ENCODE measurements at places on chromosomes 12 and 14.

- no peak for DNase-seq
Measured at GRCh38 chr12:2976581-2976996, 17.4 kb downstream of the TEAD4 start.

DNA sequence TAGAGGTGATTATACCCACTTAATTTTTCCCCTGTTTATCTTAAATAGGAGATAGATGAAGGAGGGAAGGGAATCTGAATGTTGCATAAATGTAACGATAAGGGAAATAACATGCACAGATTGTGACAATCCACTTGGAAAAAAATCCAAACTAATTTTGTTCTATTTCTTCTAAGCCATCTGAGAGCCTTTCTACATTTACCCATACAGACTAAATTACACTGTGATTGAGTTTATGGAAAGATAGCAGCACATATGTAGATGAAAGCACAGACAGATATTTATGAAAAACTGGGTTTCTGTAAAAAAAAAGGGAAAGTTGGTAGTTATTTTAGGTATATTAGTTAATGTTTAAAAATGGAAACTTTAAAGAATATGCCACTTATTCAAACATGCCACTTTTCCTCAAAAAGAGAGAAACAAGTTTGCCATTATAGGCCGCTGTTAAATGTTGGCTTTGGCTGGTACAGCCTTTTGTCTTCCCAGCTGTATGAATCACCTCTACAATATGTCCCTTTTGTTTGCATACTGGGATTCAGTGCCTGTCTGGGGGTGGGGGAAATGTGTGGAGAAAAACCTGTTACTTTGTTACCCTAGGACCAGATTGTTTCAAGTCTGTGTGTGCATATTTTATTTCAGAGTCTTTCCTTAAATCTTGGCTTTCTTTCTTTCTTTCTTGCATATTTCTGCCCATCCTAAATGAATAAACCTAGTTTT, 470.2 kb upstream of the LMO3 start:
- DNase-seq: no peak

DNA sequence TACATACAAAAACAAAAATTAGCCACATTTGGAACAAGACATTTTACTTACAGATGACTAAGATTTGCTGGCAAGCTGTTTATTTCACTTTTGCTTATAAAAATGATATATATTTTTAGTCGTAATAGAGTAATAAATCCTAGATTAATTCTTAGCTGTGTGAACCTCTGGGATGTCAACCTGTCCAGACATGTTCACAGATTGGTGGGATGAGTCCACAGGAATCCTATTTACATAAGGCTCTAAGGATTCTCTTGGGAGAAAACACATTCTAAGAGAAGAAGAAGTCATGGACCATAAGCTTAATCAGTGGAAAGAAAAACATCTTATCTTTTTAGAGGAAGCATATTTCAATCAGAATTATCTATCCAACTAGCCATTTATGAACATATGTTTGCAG, 797.4 kb downstream of the C12orf50 start:
- DNase-seq: no peak

- DNase-seq: no peak
Measured at GRCh38 chr14:91893007-91893406, 25.7 kb upstream of the TC2N start.

- DNase-seq: no peak
Measured at GRCh38 chr12:43884683-43885410, 49.0 kb downstream of the TMEM117 start.

DNA sequence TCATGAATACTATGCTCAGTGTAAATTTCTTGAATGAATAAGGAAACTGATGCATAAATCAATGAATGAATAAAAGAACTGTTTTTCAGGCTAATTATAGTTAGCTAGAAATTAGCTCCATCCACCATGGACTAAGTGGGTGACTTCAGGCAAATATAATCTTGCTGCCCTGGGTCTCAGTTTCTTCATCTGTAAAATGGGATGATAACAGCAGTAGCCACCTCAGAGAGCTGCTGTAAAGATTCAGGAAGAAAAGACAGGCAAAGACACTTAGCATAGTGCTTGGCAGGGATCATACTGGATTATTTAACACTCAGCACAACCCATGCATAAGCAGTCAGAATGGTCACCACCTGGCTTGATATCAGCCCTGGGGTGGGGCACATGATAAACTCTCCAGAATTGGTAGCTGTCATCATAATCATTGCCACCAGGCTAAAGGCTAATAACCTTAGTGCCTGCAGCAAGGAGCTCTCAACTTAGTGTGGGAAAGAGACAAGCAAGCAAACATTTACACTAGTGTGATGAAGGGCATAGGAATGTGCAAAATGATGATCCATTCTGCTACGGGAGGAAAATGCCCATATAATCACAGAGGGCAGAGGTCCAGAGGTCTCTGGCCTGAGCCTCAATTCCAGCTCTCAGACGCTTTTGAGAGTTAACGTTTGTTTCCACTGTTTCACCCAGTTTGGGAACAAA, 234.7 kb upstream of the TBX3 start:
- no peak for DNase-seq

GRCh38 chr14:26370115-26370514, 227.7 kb downstream of the NOVA1 start:
- no peak for DNase-seq

DNA sequence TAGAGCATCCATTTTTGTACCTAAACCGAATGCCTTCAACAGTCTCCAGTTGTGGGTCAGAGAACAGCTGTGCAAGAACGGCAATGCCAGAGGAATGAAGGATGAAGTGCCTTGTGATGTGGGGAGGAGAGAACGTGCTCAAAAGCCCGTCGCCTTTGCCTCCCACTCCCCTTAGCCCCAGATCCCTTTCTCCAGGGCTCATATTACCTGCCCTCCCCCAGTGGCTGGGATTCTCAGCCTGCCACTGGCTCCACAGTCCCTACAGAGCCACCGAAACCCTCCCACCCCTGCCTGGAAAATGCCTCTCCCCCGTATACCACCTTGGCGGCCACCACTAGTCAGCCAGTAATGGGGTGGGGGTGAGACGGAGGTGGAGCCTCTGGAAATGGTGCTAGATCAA, 158.5 kb downstream of the ZFP36L1 start:
- DNase-seq: no peak

DNA sequence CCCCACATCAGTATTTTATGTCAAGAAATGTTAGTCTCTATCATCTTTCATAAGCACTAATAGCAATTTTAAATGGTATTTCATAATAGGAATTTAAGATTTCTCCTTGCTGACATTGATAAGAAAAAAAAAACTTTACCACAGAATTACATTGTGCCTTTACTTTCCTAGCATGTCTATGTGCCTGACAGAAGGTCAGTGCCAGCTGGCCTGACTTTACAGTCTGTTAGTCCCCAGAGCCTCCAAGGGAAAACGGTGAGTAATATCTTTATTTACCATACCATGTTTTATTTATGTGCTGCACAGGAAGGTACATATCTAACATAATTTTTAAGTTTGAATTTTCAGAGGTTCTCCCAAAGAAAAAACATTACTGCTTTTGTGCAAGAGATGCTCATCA, 152.0 kb upstream of the AEBP2 start:
- no peak for DNase-seq

GRCh38 chr14:68953196-68953555, 25.9 kb downstream of the ACTN1 start:
- DNase-seq: no peak

GRCh38 chr14:64580467-64580866, 30.7 kb downstream of the PPP1R36 start:
- peak; percentile 53 for DNase-seq

DNA sequence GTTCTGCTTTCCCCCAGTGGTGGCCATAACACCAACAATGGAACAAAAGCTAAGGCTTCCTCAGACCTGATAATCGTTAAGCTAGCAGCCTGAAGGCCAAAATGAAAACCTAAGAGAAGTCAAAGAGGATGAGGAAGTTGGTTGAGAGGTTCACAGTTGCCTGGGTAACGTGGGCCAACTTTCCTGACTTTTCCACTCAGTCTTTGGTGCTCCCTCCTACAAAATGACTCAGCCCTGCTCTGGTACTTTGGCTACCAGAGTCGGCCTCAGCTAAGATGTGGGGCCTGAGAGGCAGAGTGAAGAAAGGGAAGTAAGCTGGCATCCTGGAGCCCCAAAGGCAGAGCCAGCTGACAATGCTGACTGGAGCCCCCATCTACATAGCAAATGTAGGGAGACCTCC, 14.9 kb upstream of the FKBP11 start:
- no peak for DNase-seq

DNA sequence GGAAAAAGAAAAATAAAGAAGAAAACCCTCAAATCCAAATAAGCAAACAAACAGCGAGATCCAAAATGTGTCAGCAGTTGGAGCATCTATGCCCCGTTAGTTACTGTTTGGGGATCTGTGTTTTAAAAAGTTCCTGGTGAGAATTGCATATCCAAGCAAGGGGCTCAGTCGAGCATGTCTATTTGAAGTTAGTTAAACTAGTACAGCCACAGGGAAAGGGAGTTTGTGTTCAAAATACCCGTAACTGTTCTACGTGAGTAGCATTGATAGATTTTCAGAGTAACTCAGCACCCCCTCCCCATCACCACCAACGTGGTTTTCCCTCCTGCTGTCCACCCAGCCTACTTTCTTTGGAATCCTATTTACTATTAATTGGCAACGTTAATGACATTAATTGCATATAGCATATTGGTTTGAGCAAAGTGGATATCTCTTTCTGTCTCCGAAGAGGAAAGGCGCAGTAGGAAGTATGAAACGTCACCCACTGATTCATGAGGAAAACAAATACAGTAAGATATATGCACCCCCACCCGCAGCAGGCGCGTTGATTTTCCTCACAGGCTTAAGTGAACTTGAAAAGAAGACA, 1.5 kb downstream of the NPAS3 start:
- no peak for DNase-seq

- no peak for DNase-seq
Measured at GRCh38 chr12:66032739-66033138, 97.8 kb downstream of the LLPH start.

DNA sequence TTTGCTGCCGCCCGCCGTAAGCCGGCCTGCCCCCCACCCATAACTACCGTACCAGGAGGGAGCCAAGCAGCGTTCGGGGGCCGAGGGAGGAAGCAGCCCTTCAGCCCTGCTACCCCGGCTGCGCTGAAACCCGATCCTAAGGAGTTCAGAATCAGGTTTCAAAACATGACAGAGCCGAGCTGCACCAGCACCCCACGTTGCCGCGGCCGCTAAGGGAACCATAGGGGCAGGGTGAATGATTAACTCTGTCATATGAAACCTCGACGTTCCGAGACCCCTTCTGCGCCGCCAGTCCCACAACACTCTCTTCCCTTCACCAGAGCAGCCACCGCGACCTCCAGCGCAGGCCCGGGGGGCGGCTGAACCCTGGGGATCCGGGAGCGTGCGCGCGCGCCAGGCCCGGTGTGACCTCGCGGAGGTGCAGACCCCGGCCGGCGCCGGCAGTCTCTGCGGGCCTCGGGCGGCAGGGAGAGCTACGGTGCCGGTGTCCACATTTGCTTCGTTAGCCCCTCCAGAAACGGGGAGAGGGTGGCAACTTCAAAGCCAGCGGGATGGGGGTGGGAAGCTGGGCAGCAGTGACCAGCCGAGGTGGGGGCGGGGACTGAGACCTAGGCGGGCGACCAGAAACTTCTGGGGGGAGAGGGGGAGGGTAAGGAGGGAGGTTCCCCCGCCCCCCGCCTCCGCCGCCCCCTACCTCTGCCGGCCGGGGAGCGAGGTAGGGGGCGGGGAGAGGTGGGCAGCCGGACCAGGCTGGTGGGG, 1.6 kb downstream of the SIX4 start:
- no peak for DNase-seq

DNA sequence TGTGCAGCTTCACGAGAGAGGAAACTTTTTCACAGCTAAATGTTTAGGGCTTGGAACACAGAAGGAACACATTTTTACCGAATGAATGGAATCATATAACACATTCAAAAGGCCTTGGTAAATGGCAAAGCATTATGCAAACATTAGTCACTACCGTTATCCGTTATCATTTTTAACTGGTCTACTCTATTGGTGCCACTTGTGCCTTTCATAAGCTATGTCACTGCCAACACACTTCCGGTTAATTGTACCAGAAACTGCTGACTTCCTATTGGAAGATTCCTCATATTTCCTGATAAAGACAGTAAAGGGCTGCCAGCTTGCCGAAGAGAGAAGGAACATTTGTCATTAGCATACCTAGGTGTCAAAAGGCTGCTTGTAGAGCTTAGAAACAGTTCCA, 169.2 kb downstream of the APAF1 start:
- no peak for DNase-seq

GRCh38 chr14:24032727-24033418, 18.9 kb upstream of the CARMIL3 start:
- no peak for DNase-seq

- DNase-seq: no peak
Measured at GRCh38 chr12:45381351-45381750, 165.5 kb downstream of the ANO6 start.

DNA sequence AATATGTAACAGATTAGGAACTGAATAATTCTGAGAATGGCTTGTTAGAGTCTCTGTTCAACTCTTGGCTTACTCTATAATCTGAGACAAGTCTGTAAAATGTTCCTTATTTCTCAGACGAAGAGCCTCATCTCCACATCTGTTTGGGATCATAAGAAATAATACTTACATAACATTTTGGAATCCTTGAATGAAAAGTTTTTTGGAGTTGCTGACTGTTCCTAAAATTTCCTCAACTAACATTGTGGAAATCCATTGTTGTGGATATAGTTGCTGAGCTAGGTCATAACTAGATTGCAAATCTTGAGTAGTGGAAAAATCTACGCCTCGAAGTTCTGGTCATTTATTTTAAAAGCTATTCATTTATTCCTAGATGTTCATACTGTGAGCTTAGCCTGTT, 402.9 kb downstream of the ZFP36L1 start:
- no peak for DNase-seq

GRCh38 chr12:23004473-23005020, 379.6 kb downstream of the ETNK1 start:
- no peak for DNase-seq

DNA sequence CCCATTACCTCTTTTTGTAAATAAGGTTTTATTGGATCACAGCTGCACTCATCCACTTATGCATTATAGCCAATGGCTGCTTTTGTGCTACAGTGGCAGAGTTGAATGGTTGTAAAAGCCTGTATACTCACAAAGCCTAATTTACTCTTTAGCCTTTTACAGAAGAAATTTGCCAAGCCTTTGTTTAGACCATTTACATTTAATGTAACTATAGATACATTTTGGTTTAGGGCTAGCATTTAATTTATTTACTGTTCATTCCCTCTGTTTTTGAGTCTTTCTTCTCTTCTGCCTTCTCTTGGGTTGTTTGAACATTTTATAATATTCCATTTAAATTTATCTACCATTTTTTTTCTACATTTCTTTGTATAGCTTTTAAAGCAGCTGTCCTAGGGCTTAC, 217.1 kb upstream of the AMIGO2 start:
- DNase-seq: no peak

DNA sequence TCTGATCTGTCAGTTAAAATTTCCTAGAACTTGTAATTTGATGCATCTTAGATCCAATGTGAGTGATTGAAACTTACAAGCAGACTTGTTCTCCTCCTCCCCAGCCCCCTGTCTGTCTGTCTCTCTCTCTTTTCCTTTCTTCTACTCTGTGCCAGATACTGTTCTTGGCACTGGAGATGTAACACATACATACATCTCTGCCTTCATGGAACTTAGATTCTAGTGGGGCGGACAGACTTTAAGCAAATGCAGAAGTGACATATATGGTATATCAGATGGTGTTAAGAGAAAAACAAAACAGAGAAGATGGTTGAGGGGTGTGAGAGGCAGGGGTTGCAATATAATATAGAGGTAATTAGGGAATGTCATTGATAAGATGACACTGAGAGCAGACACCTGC, 6.6 kb downstream of the CHST11 start:
- no peak for DNase-seq

- DNase-seq: no peak
Measured at GRCh38 chr12:17108877-17109541, 503.0 kb upstream of the LMO3 start.

GRCh38 chr12:105427883-105428282, 97.4 kb downstream of the C12orf75 start:
- DNase-seq: no peak

All from amniotic stem cell (primary cell).